ENCODE measurements at places on chromosomes 13 and 19.

GRCh38 chr19:20271215-20271926, 104.4 kb downstream of the ZNF486 start:
- no peak for DNase-seq

DNA sequence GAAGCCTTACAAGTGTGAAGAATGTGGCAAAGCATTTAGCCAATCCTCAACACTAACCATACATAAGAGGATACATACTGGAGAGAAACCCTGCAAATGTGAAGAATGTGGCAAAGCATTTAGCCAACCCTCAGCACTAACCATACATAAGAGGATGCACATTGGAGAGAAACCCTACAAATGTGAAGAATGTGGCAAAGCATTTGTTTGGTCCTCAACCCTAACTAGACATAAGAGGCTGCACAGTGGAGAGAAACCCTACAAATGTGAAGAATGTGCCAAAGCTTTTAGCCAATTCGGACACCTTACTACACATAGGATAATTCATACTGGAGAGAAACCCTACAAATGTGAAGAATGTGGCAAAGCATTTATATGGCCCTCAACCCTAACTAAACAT, 18.2 kb downstream of the ZNF726 start:
- DNase-seq = no peak

DNA sequence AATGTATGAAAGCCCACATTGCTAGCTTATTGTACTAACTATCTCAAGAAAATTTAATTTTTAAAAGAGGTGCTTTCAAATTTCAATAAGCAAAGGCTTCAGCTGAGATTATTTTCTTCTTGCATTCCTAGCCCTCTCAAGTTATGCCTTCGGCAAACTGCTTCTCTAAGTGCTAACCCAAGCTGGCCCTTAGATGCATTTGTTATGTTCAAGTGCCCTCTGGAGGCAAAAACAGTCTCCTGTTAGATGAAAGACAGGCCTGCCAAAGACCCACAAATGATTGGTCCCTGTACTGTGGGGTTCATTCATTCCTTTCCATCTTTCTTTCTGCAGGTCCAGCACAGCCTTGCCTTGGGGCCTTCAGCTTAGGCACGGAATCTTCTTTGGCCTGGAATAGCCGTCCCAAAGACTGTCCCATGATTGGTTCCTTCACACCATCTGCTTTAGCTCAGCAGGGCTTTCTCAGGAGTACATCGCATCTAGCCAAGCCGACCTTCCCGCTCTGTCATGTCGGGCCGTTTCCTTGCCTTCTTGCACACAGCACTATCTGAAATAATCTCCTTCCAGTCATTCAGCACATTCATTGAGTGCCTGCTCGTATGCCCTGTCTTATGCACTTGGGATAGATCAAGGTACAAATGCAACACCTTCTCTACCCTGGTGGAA, 26.4 kb upstream of the TPTE2 start:
- DNase-seq = peak; percentile 36

GRCh38 chr19:20269461-20269860, 102.4 kb downstream of the ZNF486 start:
- DNase-seq = no peak

DNA sequence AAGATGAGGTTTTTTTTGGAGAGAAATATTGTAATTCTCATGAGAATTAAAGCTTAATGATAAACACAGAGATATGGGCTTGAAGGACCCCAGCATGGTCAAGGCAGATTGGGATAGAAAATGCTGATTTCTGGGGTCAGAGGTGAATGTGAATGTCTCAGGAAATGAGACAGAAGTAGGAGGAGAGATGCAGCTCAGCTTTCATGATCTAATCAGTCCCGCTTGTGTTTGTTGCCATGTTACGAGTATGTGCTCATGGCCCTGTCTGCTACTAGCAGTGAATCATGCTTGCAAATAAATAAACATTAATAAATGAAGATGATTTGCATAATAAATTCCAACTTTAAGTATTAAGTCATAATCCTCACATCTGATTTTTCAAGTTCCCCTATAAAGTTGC, 23.0 kb upstream of the NDFIP2 start:
- peak; percentile 22 for DNase-seq

DNA sequence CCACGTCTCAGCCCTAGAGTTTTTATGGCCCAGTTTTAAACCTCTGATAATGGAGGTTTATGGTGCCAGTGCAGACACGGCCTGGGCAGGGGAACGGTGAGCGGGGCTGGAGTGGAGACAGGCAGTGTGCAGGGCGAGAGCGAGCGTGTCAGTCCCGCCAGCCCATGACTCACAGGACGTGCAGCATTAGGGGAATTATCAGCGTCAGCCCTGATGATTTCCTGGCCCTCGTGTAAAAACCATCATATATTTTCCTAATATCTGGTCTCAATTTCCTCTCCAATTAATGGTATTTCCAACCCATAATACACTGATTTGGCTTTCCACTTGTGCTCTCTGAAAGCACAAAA, 104.6 kb upstream of the VSTM2B start:
- no peak for DNase-seq

DNA sequence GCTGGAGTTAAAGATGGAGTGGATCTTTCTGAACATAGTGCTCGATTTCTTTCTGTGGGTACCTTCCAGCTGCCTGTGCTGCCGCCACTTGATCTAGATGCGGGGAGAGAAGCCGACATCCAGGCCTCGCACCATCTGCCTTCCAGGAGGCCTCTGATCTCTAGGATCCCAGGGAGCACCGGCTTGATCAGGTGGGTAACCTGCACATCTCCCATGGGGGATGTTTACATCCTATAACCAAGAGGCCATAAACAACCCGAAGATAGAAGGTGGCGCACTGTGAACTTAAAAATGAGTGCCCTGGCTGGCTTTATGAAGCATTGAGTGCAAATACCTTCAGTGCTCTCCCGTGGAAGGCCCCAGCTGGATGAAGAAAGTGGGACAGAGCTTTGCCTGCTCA, at the start of gene C13orf42:
C13orf42 (minus strand) TSS at position 101 of the 400 bp plus-strand sequence; CDS start at position 36, 65 bp downstream.
- DNase-seq = no peak
